GM13976 (cell line): ENCODE measurements at places on chromosomes 4 and X.

DNA sequence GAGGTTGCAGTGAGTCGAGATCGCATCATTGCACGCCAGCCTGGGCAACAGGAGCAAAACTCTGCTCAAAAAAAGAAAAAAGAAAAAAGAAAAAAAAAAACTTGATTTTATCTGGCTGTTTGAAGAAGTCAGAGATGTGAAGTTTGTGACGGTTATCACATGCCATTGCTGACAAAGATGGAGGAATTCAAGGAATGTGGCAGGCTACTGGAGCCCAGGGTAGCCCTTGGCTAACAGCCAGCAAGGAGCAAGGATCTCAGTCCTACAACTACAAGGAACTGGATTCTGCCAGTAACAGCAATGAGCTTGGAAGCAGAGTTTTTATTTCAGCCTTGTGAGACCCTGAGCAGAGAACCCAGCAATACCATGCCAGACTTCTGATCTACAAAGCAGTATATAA, 24.3 kb upstream of the TET2 start:
- no peak for DNase-seq

GRCh38 chr4:101321481-101322042, 25.8 kb downstream of the PPP3CA start:
- no peak for DNase-seq

DNA sequence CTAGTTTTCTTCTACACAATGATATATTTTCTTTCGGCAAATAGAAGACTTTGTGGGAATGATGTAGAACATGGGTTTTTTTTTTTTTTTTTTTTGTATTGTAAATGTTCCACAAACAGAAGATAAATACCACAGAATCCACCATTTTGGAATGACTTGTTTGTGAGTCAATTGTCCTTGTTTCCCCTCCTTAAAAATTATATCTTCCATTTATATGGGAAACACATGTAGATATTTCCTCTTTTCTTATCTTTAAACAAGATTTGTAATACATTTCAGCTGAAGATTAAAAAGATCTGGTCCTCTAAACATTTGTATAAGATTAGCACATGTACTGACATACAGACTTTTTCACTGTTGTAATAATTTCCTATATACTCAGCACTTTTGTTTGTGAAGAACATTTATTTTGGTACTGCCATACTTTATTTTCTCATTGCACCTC, 304.6 kb downstream of the SPRY1 start:
- DNase-seq = no peak

- DNase-seq = no peak
These were observed 268 bp upstream of the PRRG1 start for GRCh38 chrX:37348971-37349220.

DNA sequence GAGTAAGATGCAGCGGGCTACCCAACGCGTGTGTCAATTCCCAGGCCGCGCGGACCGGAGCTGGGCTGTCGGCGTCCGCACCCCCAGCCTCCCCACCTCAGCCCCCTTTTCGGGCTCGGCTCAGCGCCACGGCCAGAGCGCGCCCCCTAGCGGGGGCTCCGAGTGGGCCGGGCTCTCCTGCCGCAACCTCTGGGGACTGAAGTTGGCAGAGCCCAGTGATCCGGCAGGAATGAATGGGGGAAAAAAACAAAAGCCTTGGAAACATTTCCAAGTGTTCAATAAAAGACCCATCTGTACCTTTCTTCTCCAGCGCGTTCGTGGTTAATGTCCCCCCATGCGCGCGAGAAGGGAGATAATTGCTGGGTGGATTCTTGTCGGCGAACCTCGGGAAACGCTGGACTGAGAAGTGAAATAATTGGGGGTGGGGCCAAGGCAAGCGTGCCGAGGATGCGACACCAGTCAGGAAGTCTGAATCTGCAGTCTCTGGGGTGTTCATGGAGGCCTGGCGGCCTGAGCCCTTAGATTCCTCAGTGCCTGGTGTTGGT, 5.2 kb upstream of the ARX start:
- peak; percentile 74 for DNase-seq

GRCh38 chr4:27742816-27743215, 882.2 kb downstream of the STIM2 start:
- DNase-seq = no peak

DNA sequence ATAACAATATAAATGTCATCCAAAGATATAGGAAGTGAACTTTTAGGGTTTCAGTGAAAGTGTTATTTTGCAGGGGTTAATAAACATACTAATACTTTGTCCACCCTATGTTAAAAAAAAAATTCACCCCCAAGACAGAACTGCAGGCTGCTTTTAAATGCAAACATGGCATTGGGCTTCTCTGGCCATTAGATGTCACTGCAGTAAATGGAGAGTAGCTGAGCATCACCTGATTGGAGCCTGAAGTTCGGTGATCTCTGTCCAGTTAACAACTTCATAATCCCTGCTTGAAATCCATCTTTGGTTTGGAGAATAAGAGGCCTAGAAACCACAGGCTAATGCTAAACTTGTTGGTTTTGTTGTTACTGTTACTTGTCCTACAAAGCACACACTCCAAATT, 18.7 kb downstream of the SLC25A43 start:
- no peak for DNase-seq

GRCh38 chrX:71671938-71672337, 4.6 kb downstream of the LOC101059915 start:
- no peak for DNase-seq

DNA sequence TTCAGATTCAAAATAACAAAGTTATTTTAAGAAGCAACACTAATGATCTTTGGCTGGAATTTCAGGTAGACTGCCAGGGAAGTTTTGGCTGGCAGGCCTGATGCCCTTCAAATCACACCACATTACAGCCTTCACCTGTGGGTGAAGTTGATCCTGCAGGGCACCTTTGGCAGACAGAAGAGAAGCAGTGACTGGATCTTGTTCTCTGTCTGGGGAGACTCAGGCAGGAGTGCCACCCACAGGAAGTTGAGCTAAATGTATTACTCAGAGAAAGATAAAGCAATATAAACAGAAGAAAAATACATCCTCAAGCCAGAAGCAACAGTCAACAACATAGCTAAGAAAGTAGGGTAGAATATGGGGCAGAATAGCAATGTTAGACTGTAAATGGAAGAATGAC, 12.8 kb upstream of the CFAP299 start:
- no peak for DNase-seq

- DNase-seq = peak; percentile 1
These were observed 121.7 kb upstream of the DIPK2B start for GRCh38 chrX:45322382-45322781.

- peak; percentile 7 for DNase-seq
These were observed 1.3 kb downstream of the TAB3 start for GRCh38 chrX:30887721-30888120.

DNA sequence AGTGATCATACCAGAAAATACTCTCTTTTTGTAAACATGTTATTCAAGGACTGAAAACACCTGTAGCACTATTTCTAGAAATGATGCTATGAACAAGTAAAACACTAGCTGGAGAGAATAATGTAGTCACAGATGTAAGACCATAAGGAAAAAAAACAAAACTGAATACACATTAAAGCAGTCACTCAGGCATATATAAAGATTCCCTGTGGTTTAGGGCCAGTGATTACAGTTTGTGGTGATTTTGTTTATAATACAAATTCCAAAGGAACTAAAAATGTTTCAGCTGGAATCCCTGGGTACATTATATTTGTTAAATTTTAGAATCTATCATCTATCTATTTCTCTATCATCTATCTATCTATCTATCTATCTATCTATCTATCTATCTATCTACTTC, 777.8 kb upstream of the FRG1 start:
- no peak for DNase-seq

DNA sequence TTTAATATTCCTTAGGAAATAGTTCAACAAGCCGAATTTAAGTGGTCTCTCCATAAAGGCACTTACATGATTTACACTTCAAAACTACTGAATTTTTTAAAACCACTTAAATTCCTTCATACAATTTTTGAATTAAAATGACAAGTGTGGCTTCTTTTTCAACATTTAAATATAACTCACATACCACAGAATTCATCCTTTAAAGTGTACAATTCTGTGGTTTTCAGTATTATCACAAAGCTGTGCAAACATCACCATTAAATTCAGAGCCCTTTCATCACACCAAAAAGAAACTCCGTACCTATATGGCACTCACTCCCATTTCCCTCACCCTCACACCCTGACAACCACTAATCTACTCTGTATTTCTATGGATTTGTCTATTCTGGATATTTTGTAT, 200.9 kb upstream of the MAB21L2 start:
- DNase-seq = no peak

GRCh38 chr4:184897895-184898294, 72.1 kb upstream of the ACSL1 start:
- DNase-seq = no peak

- no peak for DNase-seq
These were observed 101.0 kb downstream of the OPHN1 start for GRCh38 chrX:68332201-68332731.

DNA sequence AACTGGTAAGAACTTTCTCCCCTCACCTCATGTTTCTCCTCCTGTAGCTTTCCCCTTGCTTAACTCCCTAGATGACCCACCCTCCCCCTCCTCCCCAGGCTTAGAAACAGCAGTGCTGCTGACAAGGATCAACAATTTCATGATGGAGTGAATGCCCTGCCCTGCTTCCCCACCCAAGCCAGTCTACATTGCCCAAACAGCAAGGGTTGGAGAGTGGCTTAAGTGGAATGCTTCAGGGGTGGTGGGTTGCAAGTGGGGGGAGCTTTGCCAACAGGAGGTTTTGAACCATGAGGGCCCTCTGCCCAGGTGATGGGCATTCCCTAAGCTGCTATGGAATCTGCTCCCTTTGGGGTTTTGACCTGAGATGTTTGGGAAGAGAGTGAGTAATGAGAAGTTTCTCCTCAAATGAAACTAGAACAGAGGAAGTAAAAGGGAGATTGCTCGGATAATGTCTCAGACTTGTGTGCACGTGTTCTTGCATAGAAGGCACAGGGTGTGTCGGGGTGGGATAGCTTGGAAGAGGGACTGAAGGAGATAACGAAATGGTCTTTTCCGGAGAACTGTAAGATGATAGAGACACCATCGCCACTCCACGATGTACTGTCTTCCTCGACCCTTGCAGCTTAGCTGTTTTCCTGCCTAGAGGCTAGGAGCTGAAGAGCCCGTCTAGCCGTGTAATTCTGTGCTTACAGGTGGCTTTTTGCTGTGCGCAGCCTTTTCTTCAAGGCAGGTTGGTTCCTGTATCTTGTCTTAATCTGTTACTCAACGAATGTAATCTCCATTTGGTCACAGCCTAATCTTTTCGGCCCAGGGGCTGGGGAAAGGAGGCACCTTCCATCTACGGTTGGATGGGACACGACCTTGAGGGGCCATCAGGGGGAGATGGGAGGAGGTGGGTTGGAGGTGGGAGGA, 10.1 kb downstream of the GDPD2 start:
- no peak for DNase-seq

- no peak for DNase-seq
These were observed 109.9 kb upstream of the SMIM10 start for GRCh38 chrX:134880866-134881265.

GRCh38 chr4:139843641-139844040, 178.0 kb downstream of the MGST2 start:
- DNase-seq = no peak

GRCh38 chrX:153662266-153662665, 11.3 kb downstream of the PNCK start:
- DNase-seq = peak; percentile 23

GRCh38 chr4:6992728-6993677, 50.2 kb upstream of the TADA2B start:
- DNase-seq = no peak

DNA sequence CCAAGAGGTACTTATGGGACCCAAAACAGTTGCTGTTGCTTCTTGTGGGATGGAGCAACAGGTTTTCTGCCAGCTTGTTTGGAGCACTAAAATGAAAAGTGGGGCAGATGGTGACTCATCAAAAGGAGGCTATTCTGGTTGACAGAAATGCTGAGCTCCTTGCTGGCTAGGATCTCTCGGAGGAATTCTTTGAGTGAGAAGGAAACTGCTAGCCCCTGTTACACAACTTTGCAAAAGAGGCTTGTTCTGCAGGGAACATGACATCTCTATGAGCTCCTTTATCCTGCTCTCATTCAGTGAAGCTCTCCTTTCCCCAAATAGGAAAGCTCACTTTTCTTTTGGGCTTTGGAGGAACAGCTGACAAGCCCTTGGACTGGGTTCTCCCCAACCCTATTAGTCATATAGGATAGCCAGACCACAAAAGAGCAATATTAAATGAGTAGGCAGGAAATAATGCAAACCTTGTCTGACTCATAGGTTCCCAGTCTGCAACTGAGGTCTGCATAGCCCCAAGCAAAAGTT, 108.3 kb downstream of the CDS1 start:
- no peak for DNase-seq

DNA sequence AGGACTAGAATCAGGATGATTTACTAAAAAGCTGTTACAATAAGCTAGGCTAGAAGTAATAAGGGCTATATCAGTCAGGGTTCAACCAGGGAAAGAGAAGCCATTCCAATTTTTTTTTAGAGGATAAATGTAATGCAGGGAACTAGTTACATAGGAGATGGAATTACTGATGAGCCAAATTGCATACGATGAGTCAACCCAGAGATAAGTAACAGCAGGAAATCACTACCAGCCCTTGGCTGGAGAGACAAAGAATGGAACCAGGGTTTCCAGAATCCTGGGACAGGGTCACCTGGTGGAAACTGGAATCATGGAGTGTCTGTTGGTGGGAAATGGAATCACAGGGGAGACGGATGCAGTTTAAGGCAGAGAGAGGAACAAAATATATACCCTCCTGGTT, 13.1 kb upstream of the MAGEA4 start:
- DNase-seq = no peak

DNA sequence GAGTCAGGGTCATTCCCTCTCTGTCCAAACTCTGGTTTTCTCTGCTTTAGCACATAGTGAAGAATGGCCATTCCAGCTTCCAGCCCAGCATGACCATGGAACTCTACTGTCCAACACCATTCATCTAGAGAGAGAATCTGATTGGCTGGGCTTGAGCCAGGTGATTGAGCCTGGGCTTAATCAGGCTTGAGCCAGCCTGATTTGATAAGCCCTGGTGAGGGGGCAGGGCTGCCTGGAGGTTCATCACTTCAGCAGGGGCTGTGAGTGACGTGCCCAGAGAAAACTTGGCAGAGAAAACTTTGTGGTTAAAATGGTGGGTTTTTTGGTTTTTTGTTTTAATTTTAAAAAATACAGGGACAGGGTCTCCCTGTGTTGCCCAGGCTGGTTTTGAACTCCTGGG, 62.5 kb downstream of the KIAA0232 start:
- no peak for DNase-seq

GRCh38 chrX:148259990-148260389, 240.4 kb upstream of the AFF2 start:
- no peak for DNase-seq

GRCh38 chrX:151896734-151897474, 15.8 kb upstream of the MAGEA4 start:
- no peak for DNase-seq
